MG63 (cell line): ENCODE measurements at places on chromosomes 6 and 20. TPM values are rescaled to one million over a fixed set of nuclear protein-coding genes. Genes with fewer than 3 reads are reported as not detected.

The SRXN1 gene
- total RNA-seq: 57.8 and 80.0 TPM in 2 replicates

DNA sequence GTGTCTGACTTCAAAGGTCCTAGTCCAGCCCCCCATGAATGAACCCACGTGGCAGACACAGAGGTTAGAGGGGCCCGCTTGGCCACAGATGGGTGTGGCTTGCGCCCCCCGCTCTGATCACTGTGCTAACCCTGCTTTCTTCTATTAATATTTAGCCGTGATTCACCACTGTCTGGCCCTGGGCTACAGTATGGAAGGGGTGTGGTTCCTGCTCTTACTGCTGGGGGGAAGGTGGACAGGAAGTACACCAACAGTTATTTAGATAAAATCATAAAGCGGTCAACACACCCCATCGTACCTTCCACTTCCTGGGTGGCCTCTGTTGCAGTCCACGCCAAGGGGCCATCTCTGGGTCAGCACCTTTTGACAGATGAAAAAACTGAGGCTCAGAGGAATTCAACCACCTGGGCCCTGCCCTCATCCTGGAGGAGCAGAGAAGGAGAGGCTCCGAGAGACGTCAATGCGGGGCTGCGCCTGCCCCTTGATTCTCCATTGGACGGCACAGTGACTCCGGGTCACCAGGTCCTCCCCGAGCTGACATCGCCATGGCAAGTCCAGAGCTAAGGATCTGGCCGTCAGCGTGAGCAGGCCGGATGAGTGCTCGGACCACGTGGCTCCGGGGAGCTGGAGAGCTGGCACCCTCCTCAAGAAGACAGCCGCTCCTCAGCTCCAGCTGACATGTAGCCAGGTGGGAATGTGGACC lies 206.3 kb downstream of the PREX1 start:
- DNase-seq: peak; percentile 62

GRCh38 chr6:28172006-28172405 lies 30.3 kb downstream of the ZKSCAN8 start:
- no peak for DNase-seq

DNA sequence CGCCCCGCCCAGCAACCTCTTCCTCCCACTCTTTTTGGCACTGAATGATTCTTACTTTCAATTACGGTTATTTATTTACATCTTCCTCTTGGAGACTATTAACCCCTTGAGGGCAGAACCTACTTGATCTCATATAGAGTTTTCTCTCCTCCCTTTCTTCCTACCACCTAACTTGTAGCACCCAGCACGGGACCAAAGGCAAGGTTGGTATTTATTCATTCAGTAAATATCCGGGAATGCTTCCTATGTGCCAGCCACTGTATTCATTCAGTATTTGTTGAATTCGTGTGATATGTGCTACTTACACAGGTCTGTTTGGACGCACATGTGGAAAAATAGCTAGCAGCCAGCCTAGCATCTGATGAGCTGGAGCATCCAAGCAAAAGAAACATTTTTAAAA lies 1.3 kb upstream of the CNKSR3 start:
- DNase-seq: no peak

GRCh38 chr6:52388790-52389189 lies 26.8 kb downstream of the PAQR8 start:
- DNase-seq: no peak

DNA sequence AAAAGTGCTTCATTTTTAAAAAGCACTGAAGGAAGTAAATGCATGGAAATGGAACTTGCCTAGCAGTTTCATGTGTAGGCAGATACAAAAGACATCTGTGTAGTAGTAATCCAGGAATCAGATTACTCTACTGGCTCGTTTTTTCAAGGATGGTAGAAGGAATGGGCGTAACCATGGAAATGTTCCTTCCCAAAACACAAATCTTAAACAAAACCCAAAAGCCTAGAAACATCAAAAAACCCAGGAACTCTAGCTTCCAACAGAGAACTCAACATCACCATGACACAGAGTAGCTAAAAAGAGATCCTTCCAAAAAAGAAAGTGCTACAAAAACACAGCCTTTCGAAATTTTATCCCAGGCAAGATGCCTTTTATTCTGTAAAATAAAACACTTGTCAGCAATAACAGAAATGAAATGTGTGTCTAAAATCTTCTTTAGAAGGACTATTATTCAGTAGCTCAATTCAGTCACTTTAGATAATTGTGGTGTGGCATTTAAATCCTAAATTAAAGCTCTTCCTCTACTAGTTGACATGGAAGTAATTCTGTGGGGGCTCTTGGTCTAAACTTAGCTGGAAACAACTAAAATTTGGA lies 81.7 kb downstream of the FAM217A start:
- DNase-seq: no peak

DNA sequence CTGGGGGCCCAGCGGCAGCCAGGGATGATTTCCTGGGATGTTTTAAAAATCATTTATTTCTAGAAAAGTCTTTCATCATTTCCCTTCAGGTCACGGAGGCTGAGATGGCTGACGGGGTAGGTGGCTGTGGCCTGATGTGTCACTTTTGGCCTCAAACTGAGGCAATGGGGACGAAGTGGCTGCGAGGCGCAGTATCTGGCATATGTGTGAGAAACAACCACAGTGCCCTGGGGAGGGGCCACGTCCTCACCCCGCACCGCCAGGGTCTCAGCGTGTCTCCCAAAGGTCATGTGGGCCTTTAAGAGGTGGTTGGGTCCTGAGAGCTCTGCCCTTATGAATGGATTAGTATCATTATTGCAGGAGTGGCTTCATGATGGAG lies 120.0 kb downstream of the CEBPB start:
- no peak for DNase-seq

DNA sequence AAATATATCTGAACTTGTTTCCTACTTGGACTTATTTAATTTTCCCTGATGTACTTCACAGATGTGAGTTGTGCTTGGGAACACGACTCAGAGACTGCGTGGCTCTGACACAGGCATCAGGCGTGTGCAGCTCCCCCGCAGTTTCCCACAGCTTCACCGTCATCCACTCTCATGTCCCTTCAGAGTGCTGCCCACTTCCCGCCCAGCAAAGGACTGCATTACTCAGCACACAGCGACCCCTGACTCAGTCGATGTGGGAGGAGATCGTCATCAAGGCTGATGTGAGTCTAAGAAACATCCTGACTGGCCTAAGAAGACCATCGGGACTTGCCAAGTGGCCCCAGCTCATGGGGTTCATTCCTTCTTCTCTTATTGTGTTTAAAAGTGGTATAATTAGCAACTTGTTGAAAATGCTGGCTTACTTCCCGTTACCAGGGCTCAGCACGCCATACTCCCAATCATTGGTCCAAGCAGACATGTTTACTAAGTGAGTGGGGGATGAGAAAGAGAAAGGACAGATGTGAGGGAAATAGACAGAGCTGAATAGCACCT lies 539.4 kb upstream of the JARID2 start:
- peak; percentile 98 for DNase-seq
